Stimulated activated CD4-positive, alpha-beta T cell treated with anti-CD3 and anti-CD28 coated beads, Interleukin-2, amount 100 ng/mL, for 48 hours (primary cell): ENCODE measurements at places on chromosomes 1 and 21.

DNA sequence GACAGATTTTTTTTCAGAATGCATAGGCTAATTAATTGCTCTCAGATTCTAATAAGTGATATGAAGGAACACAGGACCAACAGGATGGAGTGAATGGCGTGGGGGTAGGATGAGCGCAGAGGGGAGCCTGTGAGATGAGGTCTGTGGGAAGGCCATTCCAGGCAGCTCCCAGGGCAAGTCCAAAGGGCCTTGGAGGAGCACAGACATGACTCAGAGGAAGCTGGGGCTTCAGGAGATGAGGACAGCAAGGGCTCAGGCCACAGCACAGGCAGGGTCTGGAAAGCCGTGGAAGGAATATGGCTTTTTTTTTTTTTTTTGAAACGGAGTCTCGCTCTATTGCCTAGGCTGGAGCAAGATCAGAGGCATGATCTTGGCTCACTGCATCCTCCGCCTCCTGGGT lies 35.1 kb downstream of the FMN2 start:
- DNase-seq = no peak

DNA sequence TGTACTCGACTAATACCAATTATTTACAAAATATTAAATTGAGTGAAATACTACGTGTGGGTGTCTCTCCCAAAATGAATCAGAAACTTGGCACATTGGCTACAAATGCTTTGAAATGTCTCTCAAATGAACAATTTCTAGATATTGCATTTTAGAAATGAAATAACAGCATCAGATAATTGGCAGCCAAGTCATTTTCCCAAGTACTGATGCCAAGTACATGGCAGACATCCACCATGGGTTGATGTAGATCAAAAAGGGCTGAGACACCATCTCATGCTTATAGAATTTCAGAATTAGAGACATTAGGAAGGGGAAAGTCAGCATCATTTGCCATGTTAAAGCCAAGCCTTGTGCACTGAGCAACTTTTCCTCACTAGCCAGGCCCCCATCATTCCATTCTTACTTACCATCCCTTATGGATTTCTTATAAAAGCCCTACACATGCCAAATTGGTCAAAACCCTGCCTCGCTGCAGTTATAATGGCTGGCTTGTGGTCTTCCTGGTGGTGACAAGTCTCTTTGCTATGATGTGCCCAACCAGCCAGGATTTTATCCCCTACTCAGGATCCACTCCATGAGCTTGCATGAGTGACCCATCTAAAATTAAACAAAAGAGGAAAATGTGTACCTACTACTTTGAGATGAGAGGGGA lies 73.1 kb downstream of the GREM2 start:
- no peak for DNase-seq

- no peak for DNase-seq
Measured at GRCh38 chr21:34875830-34876229, 173.3 kb downstream of the RUNX1 start.

GRCh38 chr1:83077411-83077810 lies 921.5 kb downstream of the TTLL7 start:
- DNase-seq = no peak

DNA sequence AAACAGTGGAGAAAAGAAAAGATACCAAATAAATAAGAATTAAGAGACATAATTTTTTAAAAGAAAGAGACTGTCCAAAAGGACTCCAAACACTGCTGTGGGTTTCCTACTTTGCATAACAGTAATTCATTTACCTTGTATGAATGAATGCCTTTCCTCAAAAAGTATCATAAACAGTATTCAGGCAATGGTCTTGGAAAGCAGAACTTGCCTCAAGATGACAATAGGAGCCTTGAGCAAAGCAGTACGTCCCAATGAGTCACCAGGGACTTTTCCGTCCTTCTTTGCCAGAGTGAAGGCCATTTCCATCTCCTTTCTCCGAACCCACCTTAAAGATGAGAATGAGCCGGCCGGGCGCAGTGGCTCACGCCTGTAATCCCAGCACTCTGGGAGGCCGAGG lies 186.4 kb downstream of the ZBTB18 start:
- no peak for DNase-seq

GRCh38 chr1:34907487-34908090 lies 21.9 kb downstream of the DLGAP3 start:
- DNase-seq = no peak

- no peak for DNase-seq
Measured at GRCh38 chr1:164912290-164912689, 353.3 kb downstream of the PBX1 start.

- DNase-seq = no peak
Measured at GRCh38 chr1:213657013-213657412, 330.8 kb upstream of the PROX1 start.

DNA sequence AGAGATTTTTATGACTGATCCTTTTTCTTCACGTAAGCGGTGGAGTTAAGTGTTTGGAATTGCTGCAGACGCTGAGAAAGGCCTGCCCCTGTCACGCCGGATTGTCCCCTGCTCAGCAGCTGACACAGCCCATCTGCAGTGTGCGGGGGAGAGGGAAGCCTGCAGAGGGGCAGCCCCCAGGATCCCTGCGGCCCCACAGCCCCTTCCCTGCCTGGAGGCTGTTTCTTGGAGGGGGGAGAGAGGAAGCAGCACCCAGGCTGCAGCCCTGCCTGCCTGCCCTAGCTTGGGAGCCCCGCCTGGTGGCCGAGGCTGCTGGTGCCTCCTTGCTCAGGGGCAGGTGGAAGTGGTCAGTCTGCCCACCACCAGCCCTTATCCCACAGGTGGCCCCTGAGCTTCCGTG lies 50.7 kb downstream of the PRDM16 start:
- DNase-seq = no peak

DNA sequence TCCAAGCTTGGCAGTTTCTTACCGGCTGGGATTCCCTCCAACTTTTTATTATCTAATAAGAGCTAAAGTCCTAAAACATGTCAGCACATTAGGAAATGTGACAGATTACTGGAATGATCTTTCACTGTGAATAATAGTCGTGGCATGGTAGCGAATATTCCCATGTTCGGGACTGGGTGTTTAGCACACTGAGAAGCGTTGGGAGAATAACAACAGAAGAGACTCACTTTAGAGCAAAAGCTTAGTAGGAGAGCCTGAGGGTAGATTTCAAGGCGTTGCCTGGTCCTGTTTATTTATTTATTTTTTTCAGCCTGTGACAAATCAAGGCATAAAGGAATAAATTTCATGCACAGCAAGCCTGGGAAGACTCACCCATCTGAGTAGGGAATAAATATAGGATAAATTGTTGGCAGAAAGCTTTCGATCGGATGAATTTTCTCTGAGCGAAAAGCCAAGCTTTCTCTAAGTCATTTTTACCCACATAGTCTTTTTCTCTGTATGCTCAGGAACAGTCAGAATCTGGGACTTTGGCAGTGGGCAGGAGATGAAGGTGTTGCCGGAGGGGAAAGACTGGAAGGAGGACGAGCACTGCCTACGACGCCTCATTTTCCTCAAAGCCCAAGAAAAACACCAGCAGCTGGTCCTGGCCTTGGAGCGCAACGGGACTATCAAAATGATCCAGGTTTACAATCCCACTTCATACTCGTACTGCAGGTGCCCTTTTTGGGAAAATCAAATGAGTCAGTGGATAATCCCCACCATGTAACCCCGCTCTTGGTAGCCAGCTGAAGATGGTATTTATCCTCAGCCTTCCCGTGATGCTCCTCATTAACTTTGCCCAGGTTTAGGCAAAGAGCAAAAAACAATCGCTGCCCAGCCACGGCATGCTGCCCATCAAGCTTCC lies 97.2 kb downstream of the WDR64 start:
- no peak for DNase-seq

GRCh38 chr1:7826363-7826762 lies 26.5 kb downstream of the UTS2 start:
- no peak for DNase-seq

- DNase-seq = no peak
Measured at GRCh38 chr1:91036894-91037829, 15.3 kb upstream of the ZNF644 start.

- DNase-seq = no peak
Measured at GRCh38 chr1:150410582-150411101, 46.7 kb downstream of the RPRD2 start.
